Osteoblast (primary cell): ENCODE measurements at places on chromosomes 2 and 18.
A peak's percentile ranks its signal among the peaks of the same experiment; 100 is the strongest.

- no peak for DNase-seq
Observed at GRCh38 chr2:84686783-84687476, 170.6 kb downstream of the DNAH6 start.

GRCh38 chr2:175844169-175844568, 157.9 kb downstream of the LNPK start:
- peak; percentile 11 for DNase-seq

GRCh38 chr18:76992226-76993084, 140.1 kb downstream of the MBP start:
- no peak for DNase-seq

GRCh38 chr2:159285433-159285832, 1.1 kb downstream of the WDSUB1 start:
- DNase-seq, result peak; percentile 13

- no peak for DNase-seq
Observed at GRCh38 chr18:2672410-2672809, 16.9 kb downstream of the SMCHD1 start.

DNA sequence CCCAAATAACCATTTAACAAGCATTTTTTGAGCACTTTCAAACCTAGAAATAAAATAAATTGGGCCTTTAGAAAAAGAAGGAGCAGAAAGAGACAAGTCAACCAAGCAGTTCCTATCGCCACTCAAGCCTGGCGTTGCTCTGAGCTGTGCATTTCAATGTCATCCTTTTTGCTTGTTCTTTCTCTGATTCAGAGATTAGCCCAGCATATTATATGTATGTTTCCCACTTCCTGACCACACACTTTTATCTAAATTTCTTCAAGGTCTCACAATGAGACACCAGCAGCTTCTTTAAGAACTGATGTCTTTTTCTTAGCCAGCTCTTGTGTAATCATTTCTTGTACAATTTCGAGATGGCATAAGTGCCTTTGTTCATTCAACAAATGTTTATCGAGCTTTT, 344.5 kb upstream of the ID2 start:
- no peak for DNase-seq

GRCh38 chr2:207037896-207038295, 98.6 kb downstream of the CPO start:
- no peak for DNase-seq

- DNase-seq, result no peak
Observed at GRCh38 chr2:68351997-68352396, 13.1 kb upstream of the PLEK start.

DNA sequence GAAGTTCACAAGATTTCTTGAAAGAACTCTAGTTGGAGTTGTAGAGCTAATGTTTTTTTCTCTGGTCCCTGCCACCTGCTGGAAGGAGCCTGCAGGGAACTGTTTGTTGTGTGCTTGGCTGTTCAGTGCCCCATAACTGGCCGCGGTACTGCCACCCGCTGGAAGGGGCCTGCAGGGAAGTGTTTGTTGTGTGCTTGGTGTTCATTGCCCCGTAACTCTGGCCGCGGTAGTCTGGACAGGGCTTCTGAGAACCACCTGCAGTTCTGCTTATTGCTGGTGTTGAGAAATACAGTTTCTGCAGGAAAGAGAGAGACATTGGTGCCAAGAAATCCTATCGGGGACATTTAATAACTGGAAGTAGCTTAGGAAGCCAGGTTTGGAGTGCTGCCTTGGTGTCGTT, 58.1 kb downstream of the AGAP1 start:
- DNase-seq, result peak; percentile 94

DNA sequence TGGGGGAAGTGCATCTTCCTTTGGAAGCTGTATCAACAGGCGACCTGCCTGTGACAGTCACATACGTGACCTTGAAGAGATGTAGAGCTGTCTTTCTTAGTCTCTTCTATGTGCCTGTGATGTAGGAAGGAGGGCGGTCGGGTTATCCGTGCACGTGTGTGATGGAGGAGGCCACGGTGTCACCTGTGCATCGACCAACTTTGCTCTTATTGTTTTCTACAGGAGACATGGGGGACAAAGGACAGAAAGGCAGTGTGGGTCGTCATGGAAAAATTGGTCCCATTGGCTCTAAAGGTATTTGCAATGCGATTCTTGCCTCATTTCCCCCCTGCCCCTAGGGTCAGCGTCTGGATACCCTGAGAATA, 20.7 kb upstream of the ALLC start:
- peak; percentile 45 for DNase-seq

DNA sequence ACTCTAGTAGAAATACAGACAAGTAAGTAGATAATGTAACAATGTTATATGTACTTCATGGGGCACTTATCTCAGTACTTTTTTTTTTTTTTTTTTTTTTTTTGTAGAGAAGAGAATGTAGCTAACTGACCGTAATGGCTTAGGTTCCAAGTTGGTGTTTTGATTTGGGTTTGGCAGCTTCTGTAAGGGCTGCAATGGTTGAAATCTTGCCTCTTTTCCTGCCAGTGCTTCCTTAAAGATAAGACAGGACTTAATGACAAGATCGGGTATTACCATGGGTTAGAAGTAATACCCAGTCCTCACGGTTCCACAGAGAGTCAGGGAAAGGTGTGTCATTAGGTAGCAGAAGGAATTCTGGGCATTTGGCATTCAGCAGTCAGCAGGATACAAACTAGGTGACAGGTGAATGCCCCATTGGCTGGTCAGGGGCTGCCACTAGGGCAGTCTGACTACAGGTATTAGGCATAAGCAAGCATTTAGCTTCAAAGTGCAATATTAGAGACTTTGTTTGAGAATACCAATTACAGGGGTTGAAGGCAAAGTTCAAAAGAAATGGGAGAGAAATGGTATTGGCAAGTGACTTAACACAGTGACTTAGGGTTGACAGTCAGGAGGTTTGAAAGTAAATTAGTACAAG, 189.4 kb upstream of the RND3 start:
- no peak for DNase-seq

DNA sequence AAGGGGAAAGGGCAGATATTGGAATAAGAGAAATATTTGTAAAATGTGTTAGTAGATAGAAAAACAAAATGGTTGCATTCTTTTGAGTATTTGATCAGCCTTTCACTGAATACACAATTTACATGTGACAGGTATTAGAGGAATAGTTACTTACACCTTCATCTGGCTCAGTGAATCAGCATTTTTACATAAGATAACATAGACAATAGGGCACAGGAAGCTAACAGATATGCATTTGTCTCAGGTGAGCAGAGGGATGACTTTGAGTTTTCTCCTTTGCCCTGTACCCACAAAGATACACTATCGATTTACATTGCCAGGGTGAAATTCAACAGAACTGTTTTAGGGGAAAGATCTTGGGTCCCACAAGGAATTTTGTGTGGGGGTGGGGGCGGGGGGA, 373.1 kb upstream of the NETO1 start:
- DNase-seq, result no peak

DNA sequence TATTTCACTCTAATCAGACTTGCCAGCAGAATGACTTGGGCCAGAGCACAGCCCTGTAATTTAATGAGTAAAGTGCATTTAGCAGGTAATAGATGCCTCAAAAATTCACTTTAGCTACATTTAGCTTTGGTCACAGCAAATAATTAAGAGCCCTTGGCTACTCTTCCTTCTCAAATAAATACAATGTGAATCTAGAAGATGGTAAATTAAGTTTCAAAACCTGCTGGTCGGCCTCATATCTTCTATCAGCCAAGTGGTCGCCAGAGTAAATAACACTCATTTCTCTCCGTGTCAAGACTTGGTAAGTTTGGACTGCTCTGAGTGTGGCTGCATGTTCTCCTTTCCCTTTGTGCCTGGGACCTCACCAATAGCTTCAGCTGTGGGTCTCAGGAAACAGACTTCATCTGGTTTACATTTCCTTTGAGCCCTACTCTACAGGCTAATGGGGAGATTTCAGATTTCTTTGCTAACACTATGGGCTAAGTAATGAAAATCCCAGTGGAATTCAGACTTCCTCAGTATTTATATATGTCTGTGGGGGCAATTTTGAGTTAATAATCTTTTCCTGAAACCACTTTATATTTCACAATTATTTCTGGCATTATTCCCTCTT, 375.8 kb downstream of the RBM43 start:
- DNase-seq, result no peak

GRCh38 chr2:104871972-104872865, 18.3 kb downstream of the POU3F3 start:
- DNase-seq, result no peak

DNA sequence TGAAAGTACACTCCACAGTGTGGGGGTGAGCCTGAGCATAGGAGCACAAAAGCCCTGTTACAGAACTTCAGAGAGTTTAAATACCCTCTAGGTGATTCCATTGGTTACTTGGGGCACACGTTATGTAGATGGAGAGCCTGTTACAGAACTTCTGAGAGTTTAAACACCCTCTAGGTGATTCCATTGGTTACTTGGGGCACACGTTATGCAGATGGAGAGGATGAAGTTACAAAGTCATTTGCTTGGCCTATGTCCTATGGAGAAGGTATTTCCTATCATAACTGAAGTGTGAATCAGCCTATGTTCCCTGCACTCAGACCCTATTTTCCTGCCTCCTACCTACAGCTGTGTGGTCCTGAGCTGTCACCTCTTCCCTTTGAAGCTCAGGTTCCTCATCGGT, 3.8 kb upstream of the CAPN10 start:
- no peak for DNase-seq

DNA sequence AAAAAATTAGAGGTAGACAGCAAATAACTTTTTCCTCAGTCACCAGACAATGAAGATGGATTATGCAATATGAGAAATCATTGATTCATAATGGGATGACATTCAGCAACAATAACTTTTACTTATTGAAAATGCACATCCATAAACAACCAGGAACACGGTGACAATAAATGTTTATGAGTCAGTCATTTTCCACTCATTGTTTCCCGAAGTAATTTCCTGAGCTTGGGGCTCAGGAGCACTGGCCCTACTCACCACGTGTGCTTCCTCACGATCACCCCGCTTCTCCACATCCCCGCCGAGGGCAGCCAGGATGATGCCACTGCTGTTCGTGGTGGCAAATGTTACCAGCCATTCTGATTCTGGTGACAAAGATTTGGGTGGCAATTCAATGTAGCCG, 156.3 kb downstream of the LAMA1 start:
- DNase-seq, result no peak

GRCh38 chr2:203690117-203690431, 16.4 kb upstream of the CD28 start:
- DNase-seq, result no peak

DNA sequence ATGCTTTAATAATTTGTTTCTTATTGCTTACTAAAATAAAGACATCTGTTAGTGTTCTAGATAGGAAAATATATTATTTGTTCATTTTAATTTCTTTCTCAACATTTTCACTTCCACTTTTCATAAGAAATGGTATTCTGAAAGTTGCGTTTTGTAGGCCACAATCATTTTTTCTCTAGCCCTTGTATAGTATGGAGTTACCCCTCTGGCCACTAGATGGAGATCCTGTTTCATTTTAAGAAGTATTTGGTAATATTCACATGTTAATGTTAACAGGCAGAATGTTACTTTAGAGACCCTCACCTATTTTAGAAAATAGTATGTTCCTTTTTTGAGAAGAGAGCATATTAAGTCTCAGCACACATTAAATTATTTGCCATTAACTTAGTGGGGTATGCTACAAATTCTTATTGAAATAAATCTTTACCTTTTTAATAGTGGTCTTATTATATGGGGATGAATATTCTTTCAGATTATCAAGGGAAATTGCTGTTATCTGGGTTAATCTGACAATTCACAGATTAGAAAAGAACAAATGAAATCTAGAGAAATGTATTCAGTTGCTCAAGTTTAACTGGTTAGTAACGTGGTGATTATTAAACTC, 73.9 kb upstream of the TTC27 start:
- peak; percentile 41 for DNase-seq

- no peak for DNase-seq
Observed at GRCh38 chr2:108938077-108938710, 50.8 kb downstream of the EDAR start.

DNA sequence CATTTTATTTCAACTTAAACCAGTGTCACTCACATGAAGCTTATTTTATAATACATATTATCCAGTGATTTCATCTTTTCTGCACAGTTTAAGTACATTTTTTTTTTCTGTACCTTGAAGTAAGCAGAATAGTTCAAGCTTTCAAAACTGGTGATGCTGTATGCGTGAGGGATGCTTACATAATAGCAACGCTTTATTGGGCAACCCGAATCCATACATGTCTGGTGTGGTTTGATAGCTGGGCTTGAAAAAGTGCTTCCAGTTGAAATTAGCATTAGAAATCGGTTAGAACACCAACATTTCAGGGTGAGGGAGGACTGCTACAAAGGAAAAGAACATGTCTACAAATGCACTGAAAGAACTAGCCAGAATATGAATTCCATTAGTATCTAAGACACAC, 117.4 kb downstream of the MBP start:
- no peak for DNase-seq

DNA sequence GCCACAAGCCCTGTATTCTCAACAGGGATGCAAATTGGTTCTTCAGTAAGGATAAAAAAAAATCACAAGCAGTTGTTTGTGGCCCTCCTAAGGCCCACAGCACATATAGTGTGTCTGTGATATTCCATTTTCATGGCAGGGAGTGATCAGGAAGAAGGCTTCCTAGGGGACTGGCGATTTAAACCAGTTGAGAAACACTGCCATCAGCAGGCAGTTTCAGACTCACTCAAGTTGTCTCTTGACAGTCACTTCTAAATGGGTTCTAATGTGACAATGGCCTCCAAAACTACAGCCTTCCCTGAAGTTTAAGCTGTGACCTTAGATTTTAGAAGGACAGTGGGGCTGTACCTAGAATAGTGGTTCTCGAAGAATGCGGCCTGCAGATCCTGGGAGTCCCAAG, 6.0 kb downstream of the CIAO1 start:
- DNase-seq, result no peak

- no peak for DNase-seq
Observed at GRCh38 chr2:191010887-191011885, 2.8 kb downstream of the STAT1 start.

- DNase-seq, result no peak
Observed at GRCh38 chr2:169806586-169806985, 7.9 kb downstream of the SSB start.

- no peak for DNase-seq
Observed at GRCh38 chr2:27683390-27684071, 19.8 kb downstream of the SLC4A1AP start.

- peak; percentile 57 for DNase-seq
Observed at GRCh38 chr2:98561902-98562695, 46.2 kb downstream of the COA5 start.

- DNase-seq, result no peak
Observed at GRCh38 chr2:1784087-1784486, 39.8 kb upstream of the PXDN start.

DNA sequence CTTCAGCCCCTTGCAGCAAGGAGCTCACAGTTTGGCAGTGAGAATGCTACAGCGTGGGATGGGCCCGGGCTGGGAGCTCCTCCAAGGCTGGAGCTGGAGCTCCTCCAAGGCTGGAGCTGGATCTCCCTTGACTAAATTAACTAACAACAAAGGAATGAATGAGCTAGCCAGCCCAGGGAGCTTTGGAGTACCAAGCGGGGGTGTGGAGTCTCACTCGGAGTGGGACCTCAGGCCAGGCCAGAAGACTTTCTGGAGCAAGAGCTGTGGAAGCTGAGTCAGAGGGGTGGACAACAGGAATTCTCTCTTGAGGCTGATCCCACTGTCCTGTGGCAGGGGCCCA, 244.7 kb upstream of the HS6ST1 start:
- peak; percentile 98 for DNase-seq
